ENCODE measurements at places on chromosomes 3 and 15. TPM values are rescaled to one million over a fixed set of nuclear protein-coding genes. Genes with fewer than 3 reads are reported as not detected.

BMF gene
- 10.8 TPM for polyA plus RNA-seq

CLASP2 gene
- 50.2 TPM for polyA plus RNA-seq

NEK10 gene
- polyA plus RNA-seq: 4.6 TPM

TRIM71 gene
- 0.15 TPM for polyA plus RNA-seq

OR5K1 gene
- polyA plus RNA-seq: not detected

ABI3BP gene
- 265 TPM for polyA plus RNA-seq

CFAP20DC gene
- 1.6 TPM for polyA plus RNA-seq

DNA sequence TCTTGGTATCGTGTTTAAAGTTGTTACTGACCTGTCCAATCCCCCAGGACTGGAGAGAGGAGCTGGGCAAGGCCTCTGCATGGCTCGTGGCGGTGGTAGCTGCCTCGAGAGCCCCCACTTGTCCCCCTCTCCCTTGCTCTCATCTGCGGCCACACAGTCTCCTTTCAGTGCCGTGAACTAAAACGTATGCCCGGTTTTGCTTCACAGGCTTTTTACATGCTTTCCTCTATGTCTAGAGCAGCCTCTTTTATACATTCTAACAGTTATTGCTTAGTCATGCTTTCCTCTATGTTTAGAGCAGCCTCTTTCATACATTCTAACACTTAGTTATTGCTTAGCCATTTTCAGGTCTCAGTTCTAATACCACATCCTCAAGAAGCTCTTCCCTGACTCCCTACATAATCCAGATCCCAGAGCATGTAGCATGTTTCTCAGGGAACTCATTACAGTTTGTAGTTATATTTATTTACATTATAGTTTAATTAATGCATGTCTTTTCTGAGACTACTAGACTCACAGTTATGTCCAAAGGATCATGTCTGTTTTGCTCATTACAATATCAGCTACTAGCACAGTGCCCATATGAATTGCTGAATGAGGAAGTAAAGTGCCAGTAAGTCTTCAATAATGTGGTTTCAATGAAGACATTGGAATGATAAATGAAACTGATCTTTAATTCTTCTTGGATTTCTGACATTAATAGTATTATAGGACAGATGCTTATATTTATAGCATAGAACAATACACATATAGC is 66.5 kb upstream of the TBL1XR1 start:
- no peak for DNase-seq

- DNase-seq: no peak
Measured at GRCh38 chr3:89145995-89146394, 38.6 kb downstream of the EPHA3 start.

DNA sequence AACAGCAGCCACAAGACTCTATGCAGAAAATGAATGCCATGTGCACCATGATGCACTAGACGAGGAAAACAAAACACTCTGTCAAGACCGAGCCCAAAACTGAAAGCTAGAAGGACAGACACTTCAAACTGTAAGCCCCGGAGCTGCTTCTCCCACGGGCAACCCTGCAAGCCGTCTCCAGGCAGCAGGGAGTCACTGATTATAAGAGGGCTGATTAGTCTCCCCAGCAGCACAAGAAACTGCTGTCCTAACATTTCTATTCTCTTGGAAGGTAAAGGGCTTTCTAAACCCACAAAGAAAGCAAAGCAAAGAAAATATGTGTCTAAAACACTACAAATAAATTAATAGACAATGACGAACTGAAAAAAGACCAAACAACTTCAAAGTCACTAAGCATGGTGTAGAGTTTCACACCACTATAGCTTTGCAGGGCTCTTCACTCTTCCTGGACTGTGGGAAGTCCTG is 15.5 kb downstream of the TBC1D2B start:
- no peak for DNase-seq

DNA sequence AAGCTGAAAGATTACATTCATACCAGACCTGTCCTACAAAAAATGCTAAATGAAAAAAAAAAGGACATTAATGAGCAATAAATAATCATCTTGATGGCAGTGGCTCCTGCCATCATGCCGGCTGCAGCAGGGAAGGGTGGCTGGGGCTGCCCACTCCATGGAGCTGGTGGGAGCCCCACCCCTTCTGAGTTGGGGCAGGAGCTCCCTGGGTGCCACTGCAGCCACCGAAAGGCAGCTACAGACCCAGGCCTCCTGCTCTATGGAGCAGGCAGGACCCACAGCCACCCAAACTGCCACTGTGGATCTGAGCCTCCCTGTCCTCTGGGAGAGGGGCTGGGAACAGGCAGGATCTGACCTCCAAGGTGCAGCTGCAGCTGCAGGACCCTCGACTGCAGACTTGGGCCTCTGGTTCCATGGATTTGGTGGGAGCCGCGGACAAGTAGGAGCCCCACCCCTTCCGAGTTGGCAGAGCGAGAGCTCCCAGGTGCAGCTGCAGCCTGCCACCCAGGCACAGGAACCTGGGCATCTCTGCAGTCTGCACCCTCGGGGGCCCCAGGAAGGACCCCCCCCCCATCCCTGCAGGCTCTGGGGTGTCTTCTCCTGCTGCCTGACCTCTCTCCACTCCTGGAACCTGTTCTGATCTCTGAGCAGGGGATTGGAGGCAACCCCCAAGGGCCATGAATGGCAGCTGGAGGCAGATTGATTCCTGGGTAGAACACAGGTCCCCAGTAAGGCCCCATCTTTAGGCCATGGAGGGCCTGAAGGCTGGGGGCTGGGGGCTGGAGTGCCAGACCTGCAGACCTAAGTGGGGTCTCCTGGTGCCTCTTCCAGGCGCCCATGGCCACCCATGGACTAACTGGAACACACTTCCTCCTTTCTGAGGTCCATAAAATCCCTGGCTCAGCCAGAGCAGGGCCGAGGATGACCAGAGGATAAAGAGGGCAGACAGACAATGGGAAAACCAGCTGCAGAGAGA is 70.4 kb upstream of the TTC14 start:
- no peak for DNase-seq

- no peak for DNase-seq
Measured at GRCh38 chr3:32797776-32798175, 20.0 kb upstream of the TRIM71 start.

DNA sequence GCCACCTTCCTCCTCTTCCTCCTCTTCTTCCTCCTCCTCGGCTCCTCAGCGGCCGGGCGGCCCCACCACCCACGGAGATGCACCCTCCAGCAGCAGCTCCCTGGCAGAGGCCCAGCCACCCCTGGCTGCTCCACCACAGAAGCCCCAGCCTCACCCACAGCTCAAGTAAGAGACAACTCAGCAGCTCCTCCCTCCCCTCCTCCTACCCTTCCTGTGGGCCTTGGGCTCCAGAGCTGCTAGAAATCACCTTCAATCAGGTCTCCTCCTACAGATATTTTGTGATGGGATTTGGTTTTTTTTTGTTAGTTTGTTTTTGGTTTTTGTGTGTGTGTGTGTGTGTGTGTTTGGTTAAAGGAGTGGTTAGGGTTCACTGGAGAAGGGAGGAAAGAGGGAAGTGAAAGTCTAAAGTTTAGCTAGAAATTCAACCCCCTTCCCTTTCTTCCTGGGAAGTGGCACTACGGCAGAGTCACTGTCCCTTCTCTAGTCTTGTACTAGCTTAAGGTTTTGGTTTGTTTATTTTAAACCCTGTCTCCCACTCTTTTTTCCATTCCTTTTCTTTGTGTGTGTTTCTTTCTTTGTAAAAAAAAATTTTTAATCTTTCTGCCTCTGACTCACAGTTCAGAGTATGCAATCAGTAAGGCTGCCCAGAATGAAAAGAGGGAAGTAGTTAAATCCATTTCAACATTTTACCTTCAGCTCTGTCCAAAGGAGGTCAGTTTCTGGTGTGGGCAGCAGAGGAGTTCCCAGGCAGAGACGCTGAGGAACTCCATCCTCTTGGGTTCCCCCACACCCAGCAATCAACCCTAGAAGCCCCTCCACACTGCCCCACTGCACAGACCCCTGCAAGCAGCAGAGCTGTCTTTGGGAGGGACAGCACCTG is 29.0 kb upstream of the TIMP4 start:
- no peak for DNase-seq

DNA sequence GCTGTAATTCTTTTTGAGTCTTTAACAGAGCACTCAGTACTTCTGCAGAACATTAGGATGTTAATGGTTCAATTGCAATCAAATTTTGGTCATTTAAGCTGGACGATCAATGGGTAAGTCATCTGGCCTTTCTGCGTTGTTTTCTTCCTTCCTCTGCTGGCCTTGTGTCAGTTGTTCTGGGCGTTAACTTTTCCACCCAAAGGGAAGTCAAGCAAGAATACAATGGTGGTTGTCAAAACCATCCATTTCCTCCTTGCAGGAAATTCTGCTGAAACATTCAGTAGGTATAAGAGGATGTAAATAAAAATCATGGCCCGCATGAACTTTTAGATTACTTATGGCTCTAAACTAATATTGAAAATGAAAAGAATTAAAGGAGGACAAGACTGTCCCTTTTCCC is 584.0 kb downstream of the GRM7 start:
- DNase-seq: no peak

GRCh38 chr3:42660898-42661297 is 7.4 kb downstream of the ZBTB47 start:
- no peak for DNase-seq

DNA sequence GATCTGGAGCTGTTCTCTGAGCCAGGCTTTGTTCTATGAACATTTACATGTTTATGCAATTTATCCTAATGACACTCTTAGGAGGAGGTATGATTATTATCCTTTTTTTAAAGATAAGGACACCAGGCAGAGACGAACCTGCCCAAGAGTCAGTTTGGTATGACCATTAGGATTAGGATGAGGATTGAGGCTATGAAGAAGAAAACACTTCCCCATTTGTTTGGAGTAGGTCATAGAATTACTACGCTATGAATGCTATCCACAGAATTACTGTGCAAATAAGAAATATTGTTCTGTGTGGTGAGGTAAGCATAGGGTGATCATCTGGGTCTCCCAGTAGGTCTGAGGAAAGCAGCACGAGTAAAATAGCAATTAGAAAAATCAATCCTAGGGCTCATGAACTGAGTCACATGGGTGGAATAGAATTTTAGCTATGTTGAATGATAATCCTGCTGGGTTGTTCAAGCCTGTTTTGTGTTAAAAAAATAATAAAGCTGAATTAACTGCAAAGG is 23.9 kb downstream of the EIF4E3 start:
- no peak for DNase-seq

DNA sequence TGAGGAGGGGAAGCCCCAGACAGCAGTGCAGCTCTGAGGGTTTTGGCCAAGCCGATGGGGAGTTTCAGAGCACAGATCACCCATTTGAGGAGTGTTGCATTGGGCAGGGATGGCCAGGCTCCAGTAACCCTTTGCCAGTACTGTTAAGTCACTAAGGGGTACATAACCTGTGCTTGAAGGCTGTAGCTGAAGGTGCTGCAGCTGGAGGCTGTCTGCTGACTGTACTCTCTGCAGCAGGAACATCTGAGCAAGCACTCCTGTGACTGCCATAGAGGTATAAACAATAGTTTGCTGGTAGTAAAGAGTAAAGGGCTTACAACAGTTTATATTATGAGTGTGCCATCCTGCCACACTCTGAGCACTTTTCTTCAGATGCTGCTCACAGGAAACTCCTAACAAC is 297.8 kb downstream of the EPHA3 start:
- no peak for DNase-seq

DNA sequence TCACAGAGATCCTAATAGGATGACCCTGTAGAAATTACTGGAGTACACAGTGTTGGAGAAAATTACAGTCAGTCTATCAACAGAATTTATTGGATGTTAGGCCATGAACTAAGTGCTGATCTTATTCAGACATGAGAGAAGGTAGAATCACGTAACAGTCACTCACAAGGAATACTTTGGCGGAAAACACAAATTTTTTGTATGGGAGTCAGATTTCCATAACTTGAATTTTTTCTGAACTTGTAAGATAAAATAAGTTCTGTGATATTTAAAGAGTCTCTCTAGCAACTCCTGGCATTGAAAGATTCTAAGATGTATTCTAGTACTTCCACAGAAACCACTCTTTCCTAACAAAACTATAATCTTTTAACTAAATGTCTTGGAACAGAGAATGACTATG is 178.8 kb upstream of the MME start:
- no peak for DNase-seq

GRCh38 chr3:115363071-115363470 is 216.0 kb upstream of the ZBTB20 start:
- DNase-seq: no peak

- no peak for DNase-seq
Measured at GRCh38 chr3:106821801-106822200, 555.4 kb upstream of the CCDC54 start.

- no peak for DNase-seq
Measured at GRCh38 chr15:53834214-53834613, 74.8 kb upstream of the WDR72 start.

Measured in forelimb muscle (tissue), 1 donor.